ENCODE measurements at places on chromosomes 12 and 14.

- DNase-seq = no peak
Measured at GRCh38 chr12:120316798-120317223, 10.8 kb downstream of the PLA2G1B start.

- DNase-seq = no peak
Measured at GRCh38 chr12:114266536-114266935, 139.4 kb downstream of the TBX5 start.

GRCh38 chr12:119393677-119394076 is 59.1 kb downstream of the CCDC60 start:
- DNase-seq = no peak

GRCh38 chr12:104183443-104183842 is 32.1 kb upstream of the TXNRD1 start:
- no peak for DNase-seq

DNA sequence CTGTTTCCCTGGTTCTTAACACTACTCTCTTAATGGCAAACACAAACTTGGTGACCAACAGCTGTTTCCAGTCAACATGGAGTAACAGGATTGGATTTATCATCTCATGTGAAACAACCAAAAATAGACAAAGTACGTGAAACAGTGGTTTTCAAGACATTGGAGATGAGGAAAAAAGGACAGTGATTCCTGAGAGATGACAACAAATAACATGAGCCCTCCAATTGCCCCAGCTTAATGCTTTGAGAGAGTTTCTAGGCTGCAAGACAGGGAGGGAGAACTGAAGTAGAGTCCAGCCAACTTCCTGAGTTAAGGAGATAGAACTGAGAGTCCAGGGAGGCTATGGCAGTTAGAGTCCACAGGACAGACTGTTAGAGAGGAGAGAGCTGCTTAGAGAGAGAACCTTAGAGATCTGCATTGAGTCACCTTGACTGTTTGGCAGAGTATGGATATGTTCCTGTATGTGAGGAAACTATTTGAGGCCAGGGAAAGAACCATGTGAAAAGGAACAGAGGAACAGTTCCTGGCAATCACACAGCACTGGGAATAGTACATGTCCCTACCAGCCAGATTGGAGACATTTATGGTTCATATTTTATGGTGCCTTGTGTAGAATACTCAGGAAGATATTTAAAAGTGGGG is 106.4 kb downstream of the PCNX1 start:
- DNase-seq = no peak

DNA sequence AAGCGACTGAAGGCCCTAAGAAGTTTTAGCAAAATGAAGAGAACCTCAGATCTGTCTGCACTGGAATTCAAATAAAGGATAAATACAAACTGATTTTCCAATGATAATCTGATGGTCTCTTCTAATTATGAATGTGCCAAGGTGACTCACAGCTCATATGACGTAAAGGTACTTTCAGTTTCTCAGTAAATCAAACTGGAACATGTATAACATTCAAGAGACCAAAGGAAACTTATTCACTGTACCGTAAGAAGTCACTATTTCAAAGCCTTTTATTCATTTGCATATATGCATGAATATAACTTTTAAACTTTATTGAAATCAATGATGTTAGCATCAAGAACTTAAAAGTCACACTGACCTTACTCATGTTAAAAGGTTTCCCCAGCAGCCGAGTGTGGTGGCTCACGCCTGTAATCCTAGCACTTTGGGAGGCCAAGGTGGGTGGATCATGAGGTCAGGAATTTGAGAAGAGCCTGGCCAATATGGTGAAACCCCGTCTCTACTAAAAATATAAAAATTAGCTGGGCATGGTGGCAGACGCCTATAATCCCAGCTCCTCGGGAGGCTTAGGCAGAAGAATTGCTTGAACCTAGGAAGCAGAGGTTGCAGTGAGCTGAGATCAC is 52.2 kb downstream of the ATXN2 start:
- no peak for DNase-seq

DNA sequence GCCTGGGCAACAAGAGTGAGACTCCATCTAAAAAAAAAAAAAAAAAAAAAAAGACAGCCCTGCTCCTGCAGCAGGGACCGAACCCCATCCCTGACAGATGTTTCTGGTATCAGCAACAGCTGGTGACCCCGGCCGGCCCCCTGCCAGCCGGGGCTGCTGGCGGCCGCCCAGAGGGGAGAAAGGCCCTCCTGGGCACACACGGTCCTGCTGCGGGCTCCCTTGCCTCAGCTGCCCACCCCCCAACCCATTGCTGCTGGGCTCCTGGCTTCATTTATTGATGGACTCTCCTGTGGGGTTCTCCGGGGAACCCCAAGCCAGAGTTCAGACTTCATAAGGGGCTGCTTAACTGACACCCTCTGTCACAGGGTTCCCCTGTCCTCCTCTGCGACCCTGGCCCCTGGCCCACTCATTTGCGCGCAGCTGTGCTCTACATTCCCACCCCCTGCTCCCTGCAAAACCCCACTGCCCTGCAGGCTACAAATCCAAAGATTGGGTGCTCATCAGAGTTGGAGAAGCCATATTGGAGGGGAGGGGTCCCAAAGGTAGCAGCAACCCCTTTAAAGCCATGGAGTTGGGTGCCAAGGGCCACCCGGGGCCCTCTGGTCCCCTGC is 103.6 kb upstream of the RTL1 start:
- DNase-seq = no peak

GRCh38 chr12:122454250-122454721 is 31.8 kb upstream of the CLIP1 start:
- DNase-seq = no peak

DNA sequence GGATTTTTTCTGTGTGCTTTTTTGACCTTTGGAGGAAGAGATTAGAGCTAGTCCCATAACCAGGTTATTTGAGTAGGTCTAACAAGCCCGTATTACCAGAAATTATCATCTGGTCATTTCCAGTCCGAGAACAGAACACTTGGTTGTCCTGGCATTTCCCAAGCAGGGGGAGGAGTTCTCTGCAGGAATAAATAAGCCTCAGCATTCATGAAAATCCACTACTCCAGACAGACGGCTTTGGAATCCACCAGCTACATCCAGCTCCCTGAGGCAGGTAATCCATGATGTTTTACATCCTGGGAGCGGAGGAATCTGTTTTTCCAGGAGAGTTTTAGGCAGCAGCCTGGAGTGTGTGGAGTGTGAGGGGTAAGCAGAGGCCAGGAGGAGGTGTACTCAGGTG is at the start of gene SERPINA3:
Gene SERPINA3 (plus strand): TSS at position 218 of the 400 bp plus-strand sequence. CDS start 2,051 bp downstream, outside the sequence.
- DNase-seq = no peak

GRCh38 chr12:39672976-39673375 is 53.4 kb upstream of the ABCD2 start:
- DNase-seq = no peak

GRCh38 chr14:51908086-51908485 is 47.7 kb downstream of the GNG2 start:
- no peak for DNase-seq

GRCh38 chr12:46430340-46430948 is 57.9 kb upstream of the SLC38A2 start:
- no peak for DNase-seq

DNA sequence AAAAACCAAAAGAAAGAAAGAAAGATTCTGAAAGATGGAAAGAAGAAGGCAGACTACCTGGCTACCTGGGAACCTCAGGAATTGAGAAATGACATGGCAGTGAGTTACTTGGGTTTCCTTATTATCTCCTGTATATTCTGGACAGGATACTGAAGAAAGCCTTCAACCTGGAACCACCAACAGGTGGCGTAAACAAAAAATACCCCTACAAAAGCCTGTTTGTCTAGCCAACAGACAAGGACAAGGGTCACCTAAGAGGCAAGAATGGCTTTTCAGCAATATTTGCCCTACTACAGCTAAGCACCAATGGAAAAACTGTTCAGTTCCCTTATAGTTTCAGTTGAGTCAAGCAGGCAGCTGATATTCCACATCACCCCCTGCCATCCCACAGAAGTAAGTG is 274.9 kb downstream of the GPHN start:
- no peak for DNase-seq

DNA sequence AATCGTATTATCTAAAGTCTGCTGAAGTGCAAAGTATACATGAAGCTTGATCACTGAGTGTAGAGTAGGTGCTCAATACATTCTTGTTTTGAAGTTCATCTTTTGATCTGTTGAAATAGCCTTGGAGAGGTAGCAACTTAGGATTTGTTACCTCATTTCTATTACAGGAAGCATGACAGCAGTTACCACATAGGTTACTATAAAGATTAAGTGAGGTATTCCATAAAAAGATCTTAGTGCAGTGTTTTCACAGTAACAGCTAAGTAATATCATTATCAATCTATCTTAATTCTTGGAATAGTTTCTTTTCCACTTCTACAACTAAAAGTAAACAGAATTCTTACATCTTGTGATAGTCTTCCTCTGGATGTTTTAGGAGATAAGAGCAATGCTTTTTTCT is 50.9 kb downstream of the BTBD7 start:
- no peak for DNase-seq

GRCh38 chr12:103247531-103247930 is 248.2 kb downstream of the C12orf42 start:
- no peak for DNase-seq

DNA sequence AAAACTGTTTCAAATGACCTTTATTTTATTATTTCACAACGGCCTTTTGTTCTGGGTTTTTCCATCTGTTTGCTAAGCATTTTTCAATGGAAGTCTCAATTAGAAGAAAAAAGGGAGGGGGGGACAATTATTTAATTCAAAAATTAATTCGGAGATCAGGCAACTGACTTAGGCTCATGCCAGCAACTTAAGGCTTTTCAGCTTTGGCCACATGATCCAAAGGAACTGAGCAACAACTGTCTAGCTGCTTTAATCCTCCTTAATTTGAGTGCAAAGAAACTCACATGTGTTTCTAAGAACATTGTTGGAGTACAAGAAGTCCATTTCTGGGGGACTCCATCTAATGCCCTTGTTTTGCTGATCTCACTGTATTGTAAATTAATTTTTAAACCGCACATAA is 188.0 kb downstream of the EXOC5 start:
- DNase-seq = no peak
